CD4-positive, alpha-beta T cell treated with Interleukin-15 for 1 hour (primary cell): ENCODE measurements at places on chromosomes 3 and 15.

DNA sequence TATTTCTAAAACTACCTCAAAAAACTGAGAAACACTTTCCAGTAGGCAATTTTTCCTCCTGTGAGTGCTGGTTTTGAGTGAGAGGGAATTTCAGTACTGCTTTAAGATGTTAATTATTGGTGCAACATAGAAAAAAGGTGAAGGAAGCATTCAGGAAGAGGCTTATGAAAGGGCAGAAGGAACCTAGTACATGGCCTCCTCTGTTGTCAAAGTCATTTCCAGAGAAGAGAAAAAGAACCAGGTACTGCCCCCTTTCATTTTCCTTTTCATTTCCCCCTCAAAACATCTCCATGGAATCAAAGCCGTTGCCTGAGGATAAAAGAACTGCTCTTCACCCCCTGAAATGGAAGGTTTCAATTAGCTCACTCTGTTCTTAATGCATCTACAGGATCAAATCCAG lies 19.8 kb downstream of the RARRES1 start:
- no peak for DNase-seq

- DNase-seq, result no peak
Observed at GRCh38 chr3:41357271-41357670, 158.0 kb downstream of the CTNNB1 start.

DNA sequence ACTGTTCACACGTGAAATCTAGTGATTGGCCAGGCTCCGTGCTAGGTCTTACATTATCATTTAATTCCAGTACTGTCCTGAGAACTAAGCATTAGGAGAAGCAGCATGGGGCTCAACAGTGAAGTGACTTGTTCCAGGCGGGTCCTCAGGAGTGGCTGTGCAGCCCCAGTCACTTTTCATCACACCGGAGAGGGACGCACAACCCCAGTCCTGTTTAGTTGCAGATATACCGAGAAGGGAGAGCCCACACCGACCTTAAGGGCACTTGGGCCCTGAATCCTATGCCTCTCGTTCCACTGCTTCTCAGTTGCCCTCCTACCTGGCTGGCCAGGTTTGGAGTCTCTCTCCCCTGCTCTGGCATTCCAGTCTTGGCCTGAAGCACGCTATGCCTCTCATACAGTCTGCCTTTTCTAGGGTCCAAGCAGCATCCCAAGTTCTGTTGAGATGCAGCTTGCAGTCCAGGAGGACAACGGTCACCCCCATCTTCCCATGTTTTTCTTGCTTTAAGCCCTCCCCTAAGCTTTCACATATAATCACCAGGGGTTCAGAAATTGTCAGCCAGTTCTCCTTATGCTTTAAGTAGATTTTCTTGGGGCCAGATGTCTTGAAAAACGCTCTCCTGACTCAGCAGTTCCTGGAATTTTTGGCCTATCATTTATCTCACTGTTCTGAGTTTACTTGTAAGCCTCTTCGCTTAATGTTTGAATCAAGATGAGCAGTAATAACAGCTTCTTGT lies 10.1 kb downstream of the FAM131A start:
- no peak for DNase-seq

GRCh38 chr3:169170456-169170855 lies 493.1 kb downstream of the MECOM start:
- DNase-seq, result no peak

DNA sequence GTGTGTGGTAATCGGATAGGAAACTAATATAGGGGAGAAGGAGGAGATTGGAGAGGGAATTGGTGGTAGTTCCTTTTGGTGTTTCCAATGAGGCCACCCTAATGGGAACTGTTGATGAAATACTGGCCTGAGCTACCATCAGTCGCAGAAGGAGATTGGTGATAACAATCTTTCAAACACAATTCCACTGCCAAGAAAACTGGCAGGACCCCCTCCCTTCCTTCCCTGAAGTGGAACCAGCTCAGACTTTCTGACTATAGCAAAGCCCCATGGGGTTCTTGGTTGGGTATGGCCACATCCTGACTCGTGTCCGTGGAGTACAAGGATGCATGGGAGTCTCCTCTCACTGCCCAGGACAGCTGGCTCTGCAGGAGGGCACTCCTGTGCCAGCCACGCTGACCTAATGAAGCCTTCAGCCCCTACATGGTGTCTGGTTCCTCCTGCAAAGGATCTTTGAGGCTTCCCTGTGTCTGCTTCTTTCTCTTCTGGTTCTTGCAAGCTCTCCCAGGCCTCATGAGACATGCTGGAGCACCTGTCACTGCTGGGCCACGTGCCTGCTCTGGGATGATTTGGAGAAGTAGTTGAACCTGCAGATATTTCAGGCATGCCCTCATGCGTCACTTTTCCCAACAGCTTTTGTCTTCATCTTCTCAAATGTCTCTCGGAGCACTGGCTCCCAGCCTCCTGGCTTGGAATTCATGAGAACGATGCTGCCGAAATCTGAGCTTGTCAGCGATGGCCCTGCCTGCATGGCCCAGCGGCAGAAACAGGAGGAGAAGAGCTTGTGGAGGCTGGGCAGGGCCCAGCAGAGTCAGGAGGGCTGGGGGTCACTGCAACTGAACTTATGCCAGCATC lies 90.0 kb upstream of the ADPGK start:
- no peak for DNase-seq

GRCh38 chr3:124250053-124250452 lies 258.1 kb upstream of the ROPN1 start:
- no peak for DNase-seq

DNA sequence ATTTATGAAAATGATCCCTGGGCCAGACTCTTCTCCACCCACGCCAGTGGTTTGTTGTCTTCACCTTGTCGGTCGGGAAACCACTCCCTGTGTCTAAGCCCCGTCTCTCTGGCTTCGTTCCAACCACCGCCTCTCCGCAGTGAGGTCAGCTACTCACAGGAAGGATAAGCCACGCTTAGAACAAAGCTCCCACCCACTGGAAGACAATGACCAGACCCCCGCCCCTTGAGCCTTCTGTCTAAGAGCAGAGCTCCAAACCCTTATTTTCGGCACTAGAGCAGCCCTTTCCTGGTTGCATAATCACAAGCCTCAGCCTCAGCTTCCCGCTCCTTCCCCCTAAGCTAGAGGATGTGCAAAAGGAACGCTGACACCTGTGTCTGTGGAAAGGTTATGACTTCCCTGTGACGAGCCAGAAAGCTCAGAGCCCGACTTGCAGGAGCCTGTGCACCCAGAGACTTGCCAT lies 114.9 kb upstream of the MEF2A start:
- peak; percentile 57 for DNase-seq
